ENCODE measurements at places on chromosomes 5 and 9.

DNA sequence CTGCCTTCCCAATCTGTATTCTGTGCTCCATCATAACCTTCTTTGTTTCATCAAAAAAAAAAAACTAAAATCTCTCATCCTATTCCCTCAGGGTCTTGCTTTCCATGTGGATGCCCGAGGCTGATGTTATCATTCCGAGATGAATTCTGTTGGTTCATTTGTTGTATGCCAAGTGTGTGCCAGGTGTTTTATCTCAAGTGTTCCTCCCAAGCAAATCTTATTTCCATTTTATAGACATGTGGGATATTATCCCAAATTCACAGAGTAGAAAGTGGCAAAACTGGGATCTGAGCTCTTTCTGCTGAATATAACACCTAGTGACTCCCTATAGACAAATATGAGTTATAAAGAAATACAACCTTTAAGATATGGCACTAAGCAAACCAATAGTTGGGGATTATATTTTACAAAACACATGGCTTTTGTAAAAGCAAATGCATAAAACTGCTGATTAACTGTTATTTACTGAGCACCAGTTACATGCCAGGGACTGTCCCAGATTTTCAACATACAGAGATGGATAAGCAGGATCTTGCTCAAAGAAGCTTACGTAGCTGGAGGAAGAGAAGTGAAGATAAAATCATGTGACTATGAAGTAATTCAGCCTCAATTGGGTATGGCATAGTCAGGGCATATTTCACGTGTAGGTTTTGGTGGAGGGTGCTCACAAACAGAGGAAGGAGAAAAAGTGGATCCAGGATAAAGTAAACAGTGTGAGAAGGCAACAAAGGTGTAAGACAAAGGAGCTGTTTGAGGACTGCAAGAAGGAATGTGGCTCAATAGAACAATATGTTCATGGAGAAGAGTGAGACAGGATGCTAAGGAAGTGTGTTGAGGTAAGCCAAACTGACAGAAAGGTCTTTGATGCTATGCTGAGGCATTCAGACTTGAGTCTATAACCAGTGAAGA is 143.3 kb upstream of the ADAMTSL1 start:
- DNase-seq = no peak

GRCh38 chr9:133732639-133733408 is 5.3 kb downstream of the SARDH start:
- DNase-seq = no peak

DNA sequence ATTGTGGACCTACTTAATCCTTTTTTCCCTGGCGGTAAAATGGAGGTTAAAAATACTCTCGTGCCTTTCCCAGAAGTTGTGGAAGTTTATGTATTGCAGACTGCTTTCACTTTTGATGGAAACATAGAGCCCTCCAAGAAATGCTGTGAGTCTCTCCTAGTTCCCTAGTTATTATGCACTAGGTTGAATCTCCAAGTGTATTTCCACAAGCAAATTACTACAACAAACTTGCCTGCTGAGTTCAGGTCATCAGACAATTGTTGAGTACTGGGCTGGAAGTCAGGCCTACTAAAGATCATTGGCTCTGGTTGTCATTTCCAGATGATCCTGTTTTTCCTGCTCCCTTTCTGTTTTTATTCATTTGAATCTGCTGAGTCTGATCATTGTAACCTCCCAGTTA is 104.1 kb downstream of the CD180 start:
- no peak for DNase-seq

DNA sequence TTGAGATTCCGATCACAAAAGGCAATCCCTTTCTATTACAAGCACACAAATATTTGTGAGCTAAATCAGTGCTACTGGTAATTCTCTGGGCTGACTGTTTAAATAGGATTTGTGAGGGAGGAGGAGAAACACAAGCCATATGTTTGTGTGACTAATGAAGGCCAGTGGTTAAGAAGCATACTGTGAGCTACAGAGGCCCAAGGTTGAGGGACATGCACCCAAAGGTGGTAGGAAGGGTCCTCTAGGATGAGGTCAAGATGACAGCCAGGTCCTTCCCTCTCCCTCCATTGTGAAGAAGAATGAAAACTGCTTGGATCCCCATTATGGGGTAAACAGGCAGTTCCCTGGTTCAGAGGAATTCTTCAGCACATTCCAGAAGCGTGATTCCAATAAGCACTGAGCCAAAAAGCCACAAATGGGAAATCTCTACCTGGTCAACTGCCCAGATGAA is 83.9 kb downstream of the SPOCK1 start:
- DNase-seq = no peak

GRCh38 chr9:132873403-132873802 is 4.7 kb downstream of the AK8 start:
- DNase-seq = no peak

DNA sequence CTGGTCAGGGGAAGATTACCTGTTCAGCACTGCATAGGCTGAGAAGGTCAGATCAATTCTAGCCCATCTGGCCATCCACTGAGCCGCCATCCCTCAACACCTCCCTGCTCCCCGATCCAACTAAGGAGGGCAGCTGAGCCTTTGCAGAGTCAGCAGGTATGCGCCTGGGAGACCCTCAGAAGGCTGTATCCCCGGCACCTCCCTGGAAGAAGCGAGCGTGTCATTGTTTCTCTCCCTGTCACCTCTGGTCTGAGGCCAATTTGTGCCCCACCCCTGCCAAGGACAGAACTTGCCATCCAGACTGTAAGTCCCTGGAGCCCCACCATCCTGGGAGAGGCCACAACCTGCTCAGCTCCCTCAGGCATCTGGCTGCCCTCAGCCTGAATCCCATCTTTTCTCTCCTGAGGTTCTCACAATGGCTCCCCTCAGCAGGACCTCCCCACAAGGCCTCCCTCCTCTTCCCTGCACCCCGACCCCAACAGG is 2.6 kb downstream of the CLTB start:
- DNase-seq = no peak
